Endodermal cell (in vitro differentiated cells): ENCODE measurements at places on chromosomes 5 and 9. TPM values are rescaled to one million over a fixed set of nuclear protein-coding genes. Genes with fewer than 3 reads are reported as not detected.

The GGTA1 gene
- not detected in 3 replicates for total RNA-seq

The LYRM7 gene
- 6.7 to 8.8 TPM (median 7.9 TPM) in 3 replicates for total RNA-seq

The PLEKHG4B gene
- total RNA-seq = 21.0 and 22.8 TPM in 2 replicates

The TSLP gene
- 0.15 to 1.1 TPM (median 0.51 TPM) in 3 replicates for total RNA-seq

The ACSL6 gene
- 0.04 TPM in 1 of 3 replicates, not detected in the others for total RNA-seq

The ELAVL2 gene
- total RNA-seq = 2.8 to 6.2 TPM (median 6.1 TPM) in 3 replicates

The TLN1 gene
- total RNA-seq = 104 to 123 TPM (median 119 TPM) in 3 replicates

The FAM221B gene
- total RNA-seq = 0.22 TPM in 1 of 2 replicates, not detected in the other

The RNF183 gene
- 0.48 TPM in 1 of 2 replicates, not detected in the other for total RNA-seq

The GPX8 gene
- total RNA-seq = 43.0 and 47.9 TPM in 2 replicates

The SLC6A7 gene
- not detected in 3 replicates for total RNA-seq

The C9orf50 gene
- total RNA-seq = not detected in 2 replicates
